ENCODE measurements at places on chromosomes 3 and 15.

GRCh38 chr3:181741417-181741816, 29.7 kb downstream of the SOX2 start:
- no peak for DNase-seq
- H3K36me3 ChIP-seq: no peaks in the 10 kb centered on the region
- H3K27me3 ChIP-seq: no peaks in the 10 kb centered on the region

GRCh38 chr3:172276103-172276502, 172.2 kb downstream of the GHSR start:
- H3K36me3 ChIP-seq: no peaks in the 10 kb centered on the region
- H3K4me3 ChIP-seq: no peak overlapping the region
- no peak overlapping the region for H3K27ac ChIP-seq

DNA sequence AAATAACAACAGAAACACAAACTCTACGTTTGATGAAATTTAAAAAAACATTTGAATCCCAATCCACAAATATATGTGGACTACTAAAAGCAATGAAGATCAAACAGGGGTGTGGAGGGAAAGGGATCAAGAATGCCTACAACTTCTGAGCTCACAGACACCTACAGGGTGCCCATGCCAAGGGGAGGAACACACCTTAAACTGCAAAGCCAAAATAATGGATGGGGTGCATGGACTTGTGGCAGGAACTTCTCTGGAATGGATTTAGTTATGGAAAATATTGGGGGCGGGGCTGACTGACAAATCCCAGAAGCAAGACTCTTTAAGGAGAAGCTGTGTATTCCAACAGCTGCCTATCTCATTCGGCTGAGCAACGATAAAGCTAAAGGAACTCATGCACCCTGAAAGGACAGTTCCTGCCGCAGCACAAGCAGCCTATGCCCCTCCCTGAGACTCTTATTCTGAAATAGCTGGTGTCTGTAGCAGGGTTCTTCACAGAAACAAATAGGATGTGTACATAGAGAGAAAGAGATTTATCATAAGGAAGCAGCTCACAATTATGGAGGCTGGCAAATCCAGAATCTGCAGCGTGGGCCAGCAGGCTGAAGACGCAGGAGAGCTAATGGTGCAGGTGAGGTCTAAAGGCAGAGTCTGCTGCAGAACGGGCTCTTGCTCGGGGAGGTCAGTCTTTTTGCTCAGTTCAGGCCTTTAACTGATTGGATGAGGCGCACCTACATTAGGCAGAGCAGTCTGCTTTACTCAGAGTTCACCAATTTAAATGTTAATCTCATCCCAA, 24.5 kb upstream of the PLA2G4D start:
- H3K36me3 ChIP-seq: no peaks in the 10 kb centered on the region
- H3K4me1 ChIP-seq: no peaks in the 10 kb centered on the region
- peaks cover 10% of the 10 kb centered on the region for H3K27me3 ChIP-seq

DNA sequence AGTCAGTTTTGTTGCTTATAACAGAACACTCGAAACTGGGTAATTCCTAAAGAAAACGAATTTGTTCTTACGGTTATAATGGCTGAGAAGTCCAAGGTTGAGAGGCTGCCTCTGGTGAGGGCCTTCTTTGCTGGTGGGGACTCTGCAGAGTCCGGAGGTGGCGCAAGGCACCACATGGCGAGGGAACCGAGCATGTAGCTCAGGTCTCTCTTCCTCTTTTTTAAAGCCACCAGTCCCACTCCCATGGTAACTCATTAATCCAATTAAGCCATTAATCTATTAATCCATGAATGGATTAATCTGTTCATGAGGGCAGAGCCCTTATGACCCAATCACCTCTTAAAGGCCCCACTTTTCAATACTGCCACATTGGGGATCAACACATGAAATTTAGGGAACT, 50.0 kb downstream of the ROPN1B start:
- no peaks in the 10 kb centered on the region for H3K4me1 ChIP-seq
- no peaks in the 10 kb centered on the region for H3K27me3 ChIP-seq
- H3K36me3 ChIP-seq: peaks cover 46% of the 10 kb centered on the region
- no peak overlapping the region for H3K27ac ChIP-seq
- no peak for DNase-seq

- H3K4me3 ChIP-seq: no peak overlapping the region
- DNase-seq: no peak
- H3K27ac ChIP-seq: no peak overlapping the region
- no peaks in the 10 kb centered on the region for H3K36me3 ChIP-seq
- no peaks in the 10 kb centered on the region for H3K27me3 ChIP-seq
These were observed 389.0 kb upstream of the C2CD4B start for GRCh38 chr15:62553911-62554563.

- no peaks in the 10 kb centered on the region for H3K4me1 ChIP-seq
- H3K27me3 ChIP-seq: no peaks in the 10 kb centered on the region
- H3K27ac ChIP-seq: no peak overlapping the region
These were observed 6.7 kb upstream of the NCEH1 start for GRCh38 chr3:172717493-172718088.

- H3K4me3 ChIP-seq: no peak overlapping the region
- no peak for DNase-seq
- no peaks in the 10 kb centered on the region for H3K36me3 ChIP-seq
- H3K4me1 ChIP-seq: no peaks in the 10 kb centered on the region
These were observed 2.6 kb upstream of the AGBL1 start for GRCh38 chr15:86077070-86077469.

GRCh38 chr3:122215592-122216298, 32.3 kb downstream of the CASR start:
- H3K27ac ChIP-seq: no peak overlapping the region
- DNase-seq: no peak
- no peaks in the 10 kb centered on the region for H3K36me3 ChIP-seq
- H3K4me1 ChIP-seq: no peaks in the 10 kb centered on the region

DNA sequence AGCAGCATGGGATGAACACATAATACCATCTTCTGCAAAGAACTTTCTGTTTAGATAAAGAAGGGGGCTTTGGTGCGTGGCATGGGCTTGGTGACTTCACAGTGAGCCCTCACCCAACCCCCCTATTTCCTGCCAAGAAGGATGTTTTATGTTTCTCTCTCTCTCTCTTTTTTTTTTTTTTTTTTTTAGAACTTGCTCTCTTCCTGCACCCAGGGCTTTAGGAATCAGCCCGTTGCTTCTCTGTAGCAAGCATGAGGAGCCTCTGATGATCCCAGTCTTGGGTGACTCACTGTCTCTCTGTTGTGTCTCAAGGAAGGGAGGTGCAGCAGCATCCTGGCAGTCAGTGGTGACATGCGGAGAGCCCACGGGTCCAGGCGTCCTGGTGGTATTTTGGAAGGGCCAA, 49.1 kb downstream of the CCK start:
- no peak overlapping the region for H3K27ac ChIP-seq
- no peak overlapping the region for H3K4me3 ChIP-seq
- no peak for DNase-seq
- peaks cover 4% of the 10 kb centered on the region for H3K36me3 ChIP-seq

- no peak overlapping the region for H3K4me3 ChIP-seq
- no peak overlapping the region for H3K27ac ChIP-seq
- DNase-seq: no peak
- H3K4me1 ChIP-seq: peaks cover 15% of the 10 kb centered on the region
- no peaks in the 10 kb centered on the region for H3K36me3 ChIP-seq
These were observed 3.2 kb upstream of the NR2E3 start for GRCh38 chr15:71807125-71807629.

- no peaks in the 10 kb centered on the region for H3K36me3 ChIP-seq
- H3K4me3 ChIP-seq: no peak overlapping the region
- no peak for DNase-seq
- H3K4me1 ChIP-seq: peaks cover 21% of the 10 kb centered on the region
These were observed 160.5 kb downstream of the CHSY1 start for GRCh38 chr15:101091080-101092017.

GRCh38 chr3:132229641-132230040, 87.6 kb upstream of the ACP3 start:
- no peak overlapping the region for H3K4me3 ChIP-seq
- H3K27me3 ChIP-seq: no peaks in the 10 kb centered on the region
- no peak for DNase-seq
- H3K4me1 ChIP-seq: no peaks in the 10 kb centered on the region

- no peak for DNase-seq
- H3K4me3 ChIP-seq: no peak overlapping the region
- no peaks in the 10 kb centered on the region for H3K4me1 ChIP-seq
- H3K27me3 ChIP-seq: no peaks in the 10 kb centered on the region
- H3K36me3 ChIP-seq: peaks cover 6% of the 10 kb centered on the region
These were observed 74.4 kb downstream of the CDIN1 start for GRCh38 chr15:36653851-36654250.

DNA sequence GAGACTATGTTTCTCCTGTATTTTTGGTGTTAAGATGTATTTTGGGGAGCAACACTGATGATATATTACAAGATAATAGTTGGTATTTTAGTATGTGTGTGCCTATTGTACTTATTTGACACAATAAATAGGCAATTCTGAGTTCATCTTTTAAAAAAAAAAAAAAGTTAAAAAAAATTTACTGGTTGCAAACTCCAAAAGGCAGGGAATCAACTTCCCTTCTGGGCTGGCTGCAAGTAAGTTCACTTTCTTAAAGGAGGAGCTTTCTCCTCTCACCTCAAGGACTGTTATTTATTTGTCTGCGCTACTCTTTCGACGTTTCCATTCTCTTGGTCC, 335 bp upstream of the VPS8 start:
- no peaks in the 10 kb centered on the region for H3K4me1 ChIP-seq
- peak overlapping the region; percentile 91 for H3K4me3 ChIP-seq
- H3K27ac ChIP-seq: no peak overlapping the region

- H3K36me3 ChIP-seq: no peaks in the 10 kb centered on the region
- H3K4me1 ChIP-seq: peaks cover 12% of the 10 kb centered on the region
- DNase-seq: peak; percentile 65
- H3K27ac ChIP-seq: no peak within 1 kb of the TSS
- peak within 1 kb of the TSS; percentile 51 for H3K4me3 ChIP-seq
These were observed at the start of gene RASGRP1 for GRCh38 chr15:38564557-38565286. Gene RASGRP1, minus strand, starts transcription at chr15:38564814. Its CDS starts 186 bp downstream, at chr15:38564628.

- no peak overlapping the region for H3K27ac ChIP-seq
- H3K4me3 ChIP-seq: no peak overlapping the region
- peaks cover 31% of the 10 kb centered on the region for H3K36me3 ChIP-seq
- H3K4me1 ChIP-seq: no peaks in the 10 kb centered on the region
These were observed 6.9 kb upstream of the SACM1L start for GRCh38 chr3:45682311-45682710.

DNA sequence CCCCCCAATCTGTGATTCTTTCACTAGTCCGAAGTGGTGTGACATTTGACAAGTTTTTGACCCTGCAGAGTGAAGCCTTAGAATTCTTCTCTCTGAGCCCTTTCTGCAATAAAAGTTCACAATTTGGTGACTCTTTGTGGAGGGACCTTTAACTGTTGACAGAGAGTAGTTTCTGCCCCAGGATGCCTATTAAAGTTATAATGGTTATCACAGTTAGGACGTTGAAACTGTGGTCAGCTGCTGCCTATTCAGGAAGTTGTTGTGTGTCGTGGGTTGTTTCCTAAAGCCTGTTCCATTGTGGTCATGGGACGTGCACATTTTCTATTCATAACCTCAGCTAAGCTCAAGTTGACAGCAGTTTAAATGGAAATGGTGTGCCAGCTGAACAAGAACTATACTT, 274.5 kb downstream of the NEK10 start:
- no peaks in the 10 kb centered on the region for H3K27me3 ChIP-seq
- H3K4me1 ChIP-seq: peaks cover 19% of the 10 kb centered on the region
- no peak overlapping the region for H3K27ac ChIP-seq

GRCh38 chr3:151838574-151839312, 24.8 kb downstream of the AADAC start:
- H3K27me3 ChIP-seq: no peaks in the 10 kb centered on the region
- peak overlapping the region; percentile 13 for H3K4me3 ChIP-seq
- no peaks in the 10 kb centered on the region for H3K4me1 ChIP-seq
- no peak overlapping the region for H3K27ac ChIP-seq

GRCh38 chr3:136377508-136377907, 127.4 kb downstream of the PCCB start:
- DNase-seq: no peak
- H3K4me1 ChIP-seq: no peaks in the 10 kb centered on the region
- H3K4me3 ChIP-seq: no peak overlapping the region
- peaks cover 8% of the 10 kb centered on the region for H3K36me3 ChIP-seq
- H3K27me3 ChIP-seq: no peaks in the 10 kb centered on the region

GRCh38 chr3:36546226-36546625, 165.9 kb downstream of the STAC start:
- DNase-seq: no peak
- H3K27ac ChIP-seq: no peak overlapping the region
- no peaks in the 10 kb centered on the region for H3K4me1 ChIP-seq
- H3K27me3 ChIP-seq: no peaks in the 10 kb centered on the region
- H3K36me3 ChIP-seq: peaks cover 9% of the 10 kb centered on the region

Measured in tibial artery (tissue), 4 donors.